ENCODE measurements at places on chromosomes 5 and 9.

DNA sequence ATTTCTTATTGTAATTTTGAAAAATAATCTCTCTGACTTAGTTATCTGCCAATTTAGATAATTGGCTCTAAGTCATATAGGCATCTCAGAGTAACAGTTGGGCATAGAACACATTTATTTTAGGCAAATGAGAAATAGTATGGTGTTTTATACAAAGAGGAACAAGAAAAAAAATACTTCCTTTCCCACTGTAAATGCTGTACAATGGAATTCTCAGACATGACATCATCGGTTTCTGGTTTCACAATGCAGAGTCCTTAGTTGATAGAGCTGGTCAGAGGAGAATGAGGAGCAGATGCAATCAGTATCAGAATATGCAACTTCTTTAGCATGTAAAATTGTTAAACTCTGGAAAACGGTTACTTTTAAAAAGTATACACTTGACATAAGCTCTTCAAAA, 49.4 kb downstream of the PLK2 start:
- no peak for DNase-seq

DNA sequence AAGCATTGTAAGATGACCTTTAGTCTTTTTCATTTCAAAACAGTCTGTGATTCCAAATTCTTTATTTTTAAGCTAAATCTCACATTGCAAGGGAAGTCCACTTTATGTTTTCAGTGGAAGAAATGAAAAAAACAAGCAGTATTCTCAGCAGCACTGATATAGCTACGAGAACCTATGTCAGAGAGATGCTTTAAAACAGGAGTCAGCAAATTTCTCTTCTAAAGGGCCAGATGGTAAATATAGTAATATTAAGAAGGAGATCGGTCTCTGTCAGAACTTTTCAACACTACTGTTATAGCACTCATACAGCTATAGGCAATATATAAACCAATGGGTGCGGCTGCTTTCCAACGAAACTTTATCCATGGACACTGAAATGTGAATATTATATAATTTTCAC, 18.7 kb downstream of the IL31RA start:
- no peak for DNase-seq

- no peak for DNase-seq
Measured at GRCh38 chr9:109167716-109168115, 667 bp upstream of the FRRS1L start.

GRCh38 chr9:126611592-126612325, 2.0 kb upstream of the LMX1B start:
- peak; percentile 93 for DNase-seq

- DNase-seq: no peak
Measured at GRCh38 chr5:169544264-169544950, 39.2 kb upstream of the SPDL1 start.

DNA sequence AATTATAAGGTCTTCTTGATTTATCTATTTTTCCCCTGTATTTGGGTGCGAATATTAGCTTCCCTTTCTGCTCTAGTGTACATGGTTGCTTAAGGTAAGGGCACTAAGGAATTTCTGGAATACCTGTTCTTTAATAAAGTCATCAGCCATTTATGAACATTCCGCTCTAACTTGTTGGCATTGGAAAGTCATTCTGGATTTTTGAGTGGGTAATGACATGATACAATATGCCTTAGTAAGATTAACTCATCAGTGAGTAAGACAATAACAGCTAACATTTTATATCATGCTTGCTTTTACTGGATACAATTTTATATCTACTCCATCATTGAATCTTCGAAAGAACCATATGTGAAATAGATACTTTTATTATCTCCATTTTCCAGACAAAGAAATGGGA, 196.1 kb downstream of the ARRDC3 start:
- no peak for DNase-seq

- no peak for DNase-seq
Measured at GRCh38 chr5:123936548-123936947, 424.6 kb downstream of the CSNK1G3 start.

GRCh38 chr5:1666812-1667588, 132.6 kb downstream of the MRPL36 start:
- DNase-seq: peak; percentile 83

- no peak for DNase-seq
Measured at GRCh38 chr5:169286572-169287300, 14.2 kb downstream of the SLIT3 start.

DNA sequence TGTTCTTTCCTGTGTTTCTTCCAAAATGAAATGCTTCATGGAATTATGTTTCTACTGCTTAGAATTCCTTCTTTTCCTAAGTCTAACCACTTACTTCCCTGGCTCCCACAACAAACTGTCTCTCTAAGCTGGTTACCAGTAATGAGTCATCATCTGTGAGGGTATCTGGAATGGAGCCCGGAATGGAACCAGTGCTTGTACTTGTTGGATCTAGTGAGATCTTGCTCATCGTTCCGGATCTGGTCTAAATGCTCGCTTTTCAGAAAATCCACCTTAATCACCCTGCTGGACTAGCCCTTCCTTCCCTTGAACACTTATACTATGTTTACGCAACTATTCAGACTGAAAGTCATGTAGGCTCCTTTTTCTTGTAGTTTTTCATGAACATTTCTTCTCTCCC, 184.8 kb downstream of the PBX3 start:
- DNase-seq: no peak

- no peak for DNase-seq
Measured at GRCh38 chr5:123429221-123429954, 6.2 kb upstream of the CEP120 start.

DNA sequence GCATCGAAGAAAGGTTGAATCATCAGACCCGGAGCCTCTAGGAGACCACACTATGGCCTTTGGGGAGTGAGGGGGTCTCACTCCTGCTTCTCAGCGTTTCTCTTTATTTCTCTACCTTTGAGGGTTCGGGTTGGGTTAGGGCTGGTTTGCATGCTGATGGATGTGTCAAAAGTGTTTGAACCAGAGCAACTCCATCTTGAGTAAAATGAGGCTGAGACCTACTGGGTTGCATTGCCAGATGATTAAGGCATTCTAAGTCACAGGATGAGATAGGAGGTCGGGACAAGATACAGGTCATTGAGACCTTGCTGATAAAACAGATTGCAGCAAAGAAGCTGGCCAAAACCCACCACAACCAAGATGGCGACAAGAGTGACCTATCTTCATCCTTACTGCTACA, 44.9 kb upstream of the TCF7 start:
- no peak for DNase-seq

DNA sequence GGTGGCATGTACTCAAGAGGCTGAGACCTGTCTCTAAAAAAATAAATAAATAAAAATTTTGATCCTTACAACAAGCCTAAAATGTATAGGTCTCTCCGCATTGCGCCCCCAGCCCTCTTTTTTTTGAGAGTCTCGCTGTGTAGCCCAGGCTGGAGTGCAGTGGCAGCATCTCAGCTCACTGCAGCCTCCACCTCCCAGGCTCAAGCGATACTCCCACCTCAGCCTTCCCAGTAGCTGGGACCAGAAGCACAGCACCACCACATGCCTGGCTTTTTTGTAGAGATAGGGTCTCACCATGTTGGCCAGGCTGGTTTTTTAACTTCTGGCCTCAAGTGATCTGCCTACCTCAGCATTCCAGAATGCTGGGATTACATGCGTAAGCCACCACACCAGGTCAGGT, 2.2 kb upstream of the GARIN3 start:
- no peak for DNase-seq

DNA sequence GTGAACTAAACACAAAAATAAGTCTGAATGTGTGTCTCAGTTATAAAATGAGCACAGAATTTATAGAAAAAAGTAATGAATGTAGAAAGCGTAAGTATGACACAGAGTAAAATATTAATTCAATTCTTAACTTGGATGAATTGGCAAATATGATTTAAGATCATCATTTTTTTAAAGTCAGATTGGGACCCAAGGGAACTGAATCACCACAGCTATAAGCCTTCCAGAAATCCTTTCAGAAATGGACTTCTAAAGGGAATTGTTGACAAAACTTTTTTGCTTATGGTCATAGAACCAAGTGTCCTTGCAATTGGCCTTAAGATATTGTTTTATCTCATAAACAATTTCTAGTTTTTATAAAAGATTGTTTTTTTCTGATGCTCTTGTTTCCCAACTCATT, 495.1 kb upstream of the DAB2 start:
- DNase-seq: no peak

DNA sequence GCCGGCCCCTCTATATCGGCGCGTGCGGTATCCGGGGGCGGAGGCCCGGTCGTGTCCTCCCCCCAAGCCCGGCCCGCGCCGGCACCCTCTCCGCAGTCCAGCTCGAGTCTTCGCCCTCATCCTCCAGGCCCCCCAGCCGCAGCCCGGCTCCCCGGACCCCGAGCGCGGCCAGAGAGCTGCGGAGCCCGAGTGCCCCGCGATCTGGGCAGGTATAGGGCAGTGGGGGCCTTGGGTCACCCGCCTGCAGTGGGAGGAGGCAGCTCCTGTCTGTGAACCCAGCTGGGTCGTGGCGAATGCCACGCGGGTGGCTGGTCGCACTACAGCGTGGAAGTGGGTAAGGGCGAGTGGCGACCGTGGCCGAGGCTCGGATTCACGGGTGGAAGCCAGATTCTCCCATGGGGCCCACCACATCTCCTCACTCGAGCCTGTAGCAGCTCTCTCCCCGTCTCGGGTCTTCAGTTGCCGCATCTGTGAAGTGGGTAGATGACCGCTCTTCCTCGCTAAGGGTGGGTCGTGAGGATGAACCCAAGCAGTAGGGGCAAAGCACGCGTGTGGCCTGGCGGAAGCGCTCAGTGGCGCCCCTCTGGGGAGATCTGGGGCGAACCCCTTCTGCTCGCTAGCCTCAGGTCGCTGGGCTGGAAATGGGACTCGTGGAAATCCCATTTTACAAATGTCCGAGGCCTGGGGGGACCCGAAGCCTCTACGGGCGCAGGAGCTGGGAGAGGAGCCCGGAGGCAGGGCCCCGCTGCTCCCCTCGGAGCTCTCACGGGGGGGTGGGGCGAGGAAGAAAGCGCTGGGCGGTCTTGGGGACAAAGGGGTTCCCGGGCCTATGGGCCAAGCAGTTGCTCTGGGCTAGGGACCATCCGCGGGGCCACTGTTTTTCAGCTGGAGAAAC, 1.9 kb downstream of the NR5A1 start:
- DNase-seq: no peak

DNA sequence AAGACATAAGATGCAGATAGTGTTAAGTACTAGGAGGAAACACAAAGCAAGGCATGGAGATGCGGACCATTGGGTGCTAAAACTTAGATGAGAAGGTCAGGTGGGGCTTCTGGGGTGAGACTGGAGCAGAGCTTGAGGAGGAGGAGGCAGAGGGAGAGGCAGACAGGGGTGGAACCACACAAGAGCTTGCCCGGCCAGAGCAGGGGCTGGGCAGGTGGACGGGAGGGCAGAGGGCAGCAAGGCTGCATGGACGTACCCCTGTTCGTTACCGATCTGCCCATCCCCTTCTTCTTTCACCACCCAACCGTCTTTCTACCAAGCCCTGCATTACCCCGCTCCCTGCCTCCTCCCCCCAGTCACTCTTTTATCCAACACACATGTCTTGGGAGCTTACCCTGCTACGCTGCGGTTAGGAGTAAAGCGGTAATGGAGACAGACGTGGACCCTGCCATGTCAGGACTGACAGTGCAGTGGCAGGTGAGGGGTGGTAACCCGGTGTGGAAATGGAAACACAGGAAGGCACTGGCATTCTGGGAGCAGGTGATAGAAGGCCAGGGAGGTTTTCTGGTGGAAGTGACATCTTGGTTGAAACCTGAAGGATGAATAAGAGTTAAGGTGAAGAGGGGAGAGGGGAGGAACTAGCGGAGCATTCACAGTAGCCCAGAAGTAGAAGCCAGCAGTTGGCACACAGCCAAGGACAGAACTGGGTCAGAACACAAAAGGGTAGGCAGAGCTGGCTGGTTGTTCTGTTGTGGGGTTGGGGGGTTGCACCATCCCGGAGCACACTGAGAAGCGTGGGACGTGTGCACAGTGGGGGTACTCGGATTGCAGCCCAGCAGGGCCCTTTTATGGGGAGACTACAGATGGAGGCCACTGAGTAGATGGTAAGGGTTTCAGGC, 167.2 kb downstream of the CACNA1B start:
- no peak for DNase-seq

- DNase-seq: no peak
Measured at GRCh38 chr9:124122321-124122720, 110.8 kb downstream of the LHX2 start.

DNA sequence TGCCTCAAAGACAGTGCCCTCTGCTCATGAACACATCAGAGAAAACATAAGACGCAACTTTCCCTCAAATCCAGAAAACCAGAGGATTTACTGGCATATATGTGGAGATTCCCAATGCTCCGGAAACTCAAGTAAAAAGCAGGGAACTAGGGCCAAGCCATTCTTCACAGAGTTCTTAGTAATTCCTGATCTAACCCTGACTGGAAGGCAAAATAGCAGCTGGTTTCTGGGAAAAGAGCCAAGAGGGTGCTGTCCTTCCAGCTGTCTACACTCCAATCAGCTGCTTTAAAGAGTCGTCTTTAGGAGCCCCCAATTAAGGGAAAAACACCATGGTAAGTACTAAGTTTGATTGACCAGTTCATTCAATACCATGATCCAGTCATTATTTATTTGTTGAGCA, 49.6 kb downstream of the GNA14 start:
- no peak for DNase-seq

DNA sequence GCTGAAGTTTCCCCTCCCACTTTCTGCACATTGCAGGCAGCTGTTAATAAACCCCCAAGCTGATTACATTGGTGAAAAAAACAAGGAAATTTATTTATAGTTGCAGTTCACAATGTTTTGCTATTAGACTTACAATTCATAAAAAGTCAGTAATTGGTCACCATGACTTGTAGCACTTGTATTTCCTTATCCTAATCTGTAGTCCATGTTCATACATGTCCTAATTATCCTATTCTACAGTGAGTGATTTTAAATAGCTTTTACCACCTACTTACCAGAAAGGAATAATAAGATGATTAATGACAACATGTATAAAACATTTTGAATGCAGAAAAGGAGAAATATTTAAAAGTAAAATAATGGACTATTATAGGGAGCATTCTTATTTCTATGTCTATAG, 760.0 kb upstream of the RIOK2 start:
- DNase-seq: no peak

- no peak for DNase-seq
Measured at GRCh38 chr5:55278778-55279177, 28.7 kb downstream of the DHX29 start.

DNA sequence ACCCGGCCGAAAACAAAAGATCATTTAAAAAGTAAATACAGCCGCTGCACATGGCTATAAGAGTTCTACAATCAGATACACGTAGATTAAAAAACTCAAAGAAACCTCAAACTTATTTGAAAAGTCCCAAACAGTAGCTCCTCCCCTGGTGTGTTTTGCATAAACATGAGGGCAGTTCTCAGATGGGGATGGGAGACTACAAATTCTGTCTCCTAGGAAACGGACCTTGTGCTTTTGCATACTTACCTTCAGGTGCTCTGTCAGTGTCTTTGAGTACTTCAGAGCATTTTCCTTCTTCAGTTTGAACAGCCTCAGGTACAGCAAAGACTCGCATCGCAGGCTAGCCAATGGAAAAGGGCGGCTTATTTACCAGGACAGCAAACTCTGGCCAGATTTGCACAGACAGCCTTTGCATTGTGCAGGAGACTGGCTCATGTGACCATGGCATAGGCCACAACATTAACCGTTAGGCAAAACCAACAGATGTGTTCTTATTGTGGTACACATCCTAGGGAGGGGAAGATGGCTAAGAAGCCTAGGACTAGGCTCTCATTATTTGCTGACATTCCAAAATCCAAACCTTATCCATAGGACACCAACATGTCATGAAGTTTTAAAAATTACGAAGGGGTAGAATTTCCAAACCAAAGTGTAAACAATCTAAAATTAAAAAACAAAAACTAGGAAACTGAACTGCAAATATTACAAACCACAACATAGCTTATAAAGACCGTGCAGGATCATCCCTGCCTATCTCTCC, 12.8 kb downstream of the LEAP2 start:
- no peak for DNase-seq

Measured in GM20000 (cell line).